Mesothelial cell of epicardium (in vitro differentiated cells): ENCODE measurements at places on chromosomes 1 and 21.
A peak's percentile ranks its signal among the peaks of the same experiment; 100 is the strongest.

DNA sequence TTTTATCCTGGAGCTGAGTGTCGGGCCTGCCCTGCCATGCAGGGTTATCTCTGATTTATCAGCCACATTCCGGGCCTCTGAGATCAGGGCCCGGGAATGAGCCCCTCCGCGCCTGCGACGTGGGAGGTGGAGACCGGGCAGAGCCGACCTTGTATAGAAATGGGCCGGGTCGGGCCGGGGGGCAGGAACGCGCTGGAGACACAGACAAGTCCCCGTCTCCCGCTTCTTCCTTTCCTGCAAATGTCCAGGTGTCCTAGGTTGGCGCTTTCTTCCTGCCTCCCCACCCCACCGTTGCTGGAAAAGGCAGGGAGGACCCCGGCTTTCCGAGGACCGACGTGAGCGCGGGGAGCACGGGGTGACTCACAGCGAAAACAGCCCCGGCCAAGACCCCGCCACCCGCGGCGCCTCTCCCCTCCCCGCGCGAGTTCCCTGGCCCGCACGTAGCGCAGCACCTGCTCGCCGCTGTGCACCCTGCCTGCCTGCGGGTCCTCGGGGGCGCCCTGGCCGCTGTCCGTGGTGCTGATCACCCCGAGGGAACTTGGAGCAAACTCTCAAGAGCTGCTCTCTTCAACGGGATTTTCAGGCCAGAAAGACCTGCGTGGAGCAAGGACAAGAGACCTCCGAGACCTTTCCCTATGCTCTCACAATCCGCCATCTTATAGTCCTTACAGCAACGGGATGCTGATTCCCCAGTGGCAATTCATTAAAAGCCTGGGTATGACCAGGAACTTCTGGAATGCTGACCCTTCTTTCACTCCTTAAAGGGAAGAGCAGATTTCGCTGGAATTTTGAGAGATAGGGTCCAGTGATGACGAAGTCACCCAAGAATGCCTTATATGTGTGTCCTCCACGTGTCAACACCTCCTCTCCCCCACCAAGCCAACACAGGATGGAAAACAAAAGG, 475 bp upstream of the NPPB start:
- DNase-seq: peak; percentile 95

GRCh38 chr1:96641282-96641681, 80.3 kb upstream of the PTBP2 start:
- no peak for DNase-seq

GRCh38 chr1:234907940-234908405, 220.7 kb downstream of the TOMM20 start:
- DNase-seq: no peak

DNA sequence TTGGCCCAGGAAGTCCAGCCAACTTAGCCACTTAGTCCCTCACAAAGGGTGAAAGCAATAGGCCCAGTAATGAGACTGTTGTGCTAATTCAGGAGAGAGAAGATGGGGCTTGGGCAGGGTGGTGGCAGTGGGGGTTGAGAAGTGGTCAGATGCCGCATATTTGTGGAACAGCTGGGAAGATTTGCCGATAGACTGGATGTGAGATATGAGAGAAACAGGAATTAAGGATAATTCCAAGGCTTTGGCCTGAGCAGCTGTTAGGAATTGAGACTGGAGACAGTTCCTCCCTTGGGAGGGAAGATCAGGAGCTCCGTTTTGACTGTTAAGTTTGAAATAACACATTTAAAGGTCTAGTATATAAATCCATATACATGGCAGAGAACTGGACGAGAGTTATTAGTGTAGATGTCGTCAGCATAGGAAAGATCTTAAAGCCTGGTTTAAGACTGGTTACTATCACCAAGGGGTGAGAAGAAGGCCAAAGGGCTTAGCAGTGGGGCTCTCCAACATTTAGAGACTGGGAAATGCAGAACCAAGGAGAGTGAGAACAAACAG, 323.7 kb upstream of the FAM78B start:
- no peak for DNase-seq

DNA sequence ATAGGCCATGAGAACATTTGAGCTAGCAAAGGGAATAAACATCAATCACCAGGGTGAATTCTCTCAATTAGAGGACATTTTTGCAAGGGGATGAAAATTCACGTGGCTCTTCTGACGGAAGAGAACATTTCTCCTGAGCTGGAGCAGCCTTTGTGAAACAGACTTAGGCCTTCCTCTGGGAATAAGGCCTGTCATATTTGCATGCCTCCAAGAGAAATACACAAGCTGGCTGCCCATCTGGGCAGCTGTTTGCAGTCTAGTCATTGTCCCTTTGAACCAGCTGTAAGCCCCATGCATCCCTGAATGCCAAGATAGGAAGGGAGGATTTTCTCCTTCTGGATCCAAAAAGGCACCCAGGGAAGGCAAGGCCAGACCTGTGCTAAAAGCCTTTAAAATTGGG, 5.5 kb downstream of the LEMD1 start:
- no peak for DNase-seq

DNA sequence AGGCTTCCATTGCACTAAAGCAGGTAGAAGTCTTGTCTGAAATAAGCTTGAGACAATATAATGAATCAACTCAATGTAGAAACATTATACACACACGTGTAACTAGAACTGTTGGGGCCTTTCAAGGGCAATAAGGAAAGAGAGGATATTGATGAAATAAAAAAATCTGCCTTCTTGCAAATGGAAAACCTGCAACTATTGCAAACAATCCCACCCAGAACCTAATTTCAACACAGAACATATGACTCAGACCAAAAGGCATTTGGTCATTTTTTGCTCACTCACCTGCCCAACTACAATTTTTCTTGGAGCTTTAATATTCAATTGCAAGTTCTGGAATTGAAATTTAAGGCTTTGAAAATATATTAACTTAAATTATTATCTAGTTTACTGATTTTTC, 900.1 kb downstream of the TTLL7 start:
- no peak for DNase-seq

DNA sequence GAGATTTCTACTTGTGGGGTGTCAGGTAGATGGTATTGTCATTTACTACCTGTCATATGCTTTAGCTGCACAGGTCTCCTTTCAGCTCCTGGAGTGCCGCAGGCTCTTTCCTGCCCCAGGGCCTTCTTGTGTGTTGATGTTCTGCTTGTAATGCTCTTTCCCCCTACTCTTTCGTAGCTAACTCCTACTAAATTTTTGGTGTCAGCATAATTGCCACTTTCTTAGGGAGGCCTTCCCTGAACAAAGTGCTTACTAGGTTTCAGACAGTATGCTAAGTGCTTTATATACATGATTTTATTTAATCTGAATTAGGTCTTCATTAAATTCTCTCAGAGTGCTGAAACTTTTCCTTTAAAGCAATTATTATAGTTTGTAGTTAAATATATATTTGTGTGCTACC, 4.8 kb upstream of the THEM4 start:
- no peak for DNase-seq

- no peak for DNase-seq
Observed at GRCh38 chr1:175361476-175361875, 168.9 kb upstream of the KIAA0040 start.

GRCh38 chr1:153651771-153652170, 6.7 kb upstream of the SNAPIN start:
- no peak for DNase-seq

- DNase-seq: no peak
Observed at GRCh38 chr1:59318271-59318860, 21.5 kb downstream of the FGGY start.

- DNase-seq: peak; percentile 26
Observed at GRCh38 chr1:58785442-58786058, 1.7 kb upstream of the JUN start.
